ENCODE measurements at places on chromosomes 5 and 9.

DNA sequence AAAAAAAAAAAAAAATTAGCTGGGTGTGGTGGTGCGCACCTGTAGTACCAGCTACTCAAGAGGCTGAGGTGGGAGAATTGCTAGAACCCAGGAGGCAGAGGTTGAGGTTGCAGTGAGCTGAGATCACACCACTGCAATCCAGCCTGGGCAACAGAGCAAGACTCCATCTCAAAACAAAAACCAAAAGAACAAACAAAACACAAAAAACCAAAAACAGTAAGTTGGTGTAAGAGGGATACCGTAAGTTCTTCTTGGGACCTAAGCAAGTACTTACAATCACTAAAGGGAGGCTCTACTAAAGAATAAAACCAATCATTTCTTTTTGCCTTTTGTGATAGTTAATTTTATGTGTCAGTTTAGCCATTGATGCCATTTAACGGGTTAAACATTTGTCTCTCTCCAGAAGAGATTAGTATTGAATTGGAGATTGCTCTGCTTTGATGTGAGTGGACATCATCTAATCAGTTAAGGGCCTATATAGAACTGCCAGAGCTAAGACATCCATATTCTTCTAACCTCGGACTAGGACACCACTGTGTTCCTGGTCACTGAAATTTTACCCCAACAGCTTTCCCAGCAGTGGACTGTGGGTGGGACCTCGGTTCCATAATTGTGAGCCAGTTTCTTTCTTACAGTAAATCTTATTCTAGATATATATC is 10.5 kb upstream of the ETF1 start:
- DNase-seq: no peak

DNA sequence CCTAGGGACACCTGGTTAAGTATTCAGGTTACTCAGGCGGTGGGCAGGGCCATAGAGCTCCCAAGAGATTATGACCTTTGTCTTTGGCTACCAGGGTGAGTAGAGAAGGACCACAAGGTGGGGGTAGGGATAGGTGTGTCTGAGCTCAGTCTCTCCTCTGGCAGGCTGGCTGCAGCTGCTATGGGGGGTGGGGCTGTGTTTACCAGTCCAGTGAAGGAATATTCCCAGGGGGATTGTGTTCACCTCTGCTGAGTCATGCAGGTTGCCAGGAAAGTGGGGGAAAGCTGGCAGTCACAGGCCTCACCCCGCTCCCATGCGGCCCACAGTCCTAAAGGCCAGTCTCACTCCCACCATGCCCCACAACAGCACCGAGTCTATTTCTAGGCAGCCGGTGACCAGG is 53.6 kb upstream of the POU5F2 start:
- DNase-seq: no peak

DNA sequence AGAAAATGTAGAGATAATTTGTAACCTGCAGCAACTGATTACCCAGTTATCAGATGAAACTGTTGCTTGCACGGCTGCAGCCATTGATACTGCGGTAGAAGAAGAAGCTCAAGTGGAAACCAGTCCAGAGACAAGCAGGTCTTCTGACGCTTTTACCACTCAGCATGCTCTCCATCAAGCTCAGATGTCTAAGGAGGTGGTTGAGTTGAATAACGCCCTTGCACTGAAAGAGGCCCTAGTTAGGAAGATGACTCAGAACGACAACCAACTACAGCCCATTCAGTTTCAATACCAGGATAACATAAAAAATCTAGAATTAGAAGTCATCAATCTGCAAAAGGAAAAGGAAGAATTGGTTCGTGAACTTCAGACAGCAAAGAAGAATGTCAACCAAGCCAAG is 1.7 kb downstream of the KIF4B start:
- no peak for DNase-seq

DNA sequence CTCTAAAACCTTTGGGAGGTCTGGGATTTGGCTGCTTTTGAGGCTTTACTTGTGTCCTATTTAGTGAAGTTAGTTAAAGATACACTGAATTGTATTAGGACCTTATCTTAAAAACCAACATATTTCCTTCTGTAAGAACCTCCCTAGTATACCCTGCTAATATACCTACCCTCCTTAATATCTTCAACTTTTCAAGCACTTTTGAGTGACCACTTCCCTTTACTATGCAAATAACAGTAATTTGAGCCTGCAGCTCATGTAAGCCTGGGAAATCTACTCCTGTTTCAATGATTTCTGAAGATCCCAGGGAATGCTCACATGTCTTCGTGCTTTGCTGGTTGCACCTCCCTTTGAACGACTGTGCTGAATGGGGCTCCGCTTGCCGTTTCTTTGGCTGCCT is 358.5 kb downstream of the YTHDC2 start:
- DNase-seq: no peak

- no peak for DNase-seq
Measured at GRCh38 chr5:21806271-21806670, 1046.9 kb downstream of the CDH12 start.

- DNase-seq: no peak
Measured at GRCh38 chr5:158014372-158014771, 155.4 kb upstream of the CLINT1 start.

DNA sequence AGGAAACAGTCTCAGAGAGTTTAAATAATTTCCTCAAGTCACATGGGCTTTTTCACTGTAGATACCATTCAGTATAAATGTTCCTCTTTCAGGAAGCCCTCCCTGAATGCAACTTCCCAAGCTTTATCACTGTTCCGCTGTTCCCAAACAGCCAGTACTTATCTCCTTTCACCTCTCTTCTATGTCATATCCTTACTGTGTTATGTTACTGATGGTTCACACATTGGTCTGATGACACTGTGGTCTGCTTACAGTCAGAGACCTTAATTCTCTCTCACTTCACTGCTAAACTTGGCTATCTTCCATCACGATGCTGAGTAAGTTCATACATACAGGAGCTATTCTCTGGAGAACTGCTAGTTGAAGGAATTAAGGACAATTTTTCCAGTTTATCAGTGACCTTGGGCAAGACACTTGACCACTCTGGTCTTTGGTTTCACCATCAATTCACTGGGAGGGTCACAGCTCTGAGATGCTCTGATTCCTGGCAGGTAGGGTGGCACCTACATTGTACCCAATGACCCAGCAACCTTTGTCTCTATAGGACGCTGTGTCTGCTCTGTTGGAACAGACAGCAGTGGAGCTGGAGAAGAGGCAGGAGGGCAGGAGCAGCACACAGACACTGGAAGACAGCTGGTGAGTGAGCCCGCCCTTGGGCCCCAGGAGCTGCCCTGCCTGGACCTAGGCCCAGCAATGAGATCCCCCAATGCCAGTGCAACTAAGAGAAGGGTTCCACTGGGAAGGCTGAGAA is 42.1 kb upstream of the RARS1 start:
- DNase-seq: no peak

- no peak for DNase-seq
Measured at GRCh38 chr9:97387936-97388684, 23.8 kb upstream of the TDRD7 start.

DNA sequence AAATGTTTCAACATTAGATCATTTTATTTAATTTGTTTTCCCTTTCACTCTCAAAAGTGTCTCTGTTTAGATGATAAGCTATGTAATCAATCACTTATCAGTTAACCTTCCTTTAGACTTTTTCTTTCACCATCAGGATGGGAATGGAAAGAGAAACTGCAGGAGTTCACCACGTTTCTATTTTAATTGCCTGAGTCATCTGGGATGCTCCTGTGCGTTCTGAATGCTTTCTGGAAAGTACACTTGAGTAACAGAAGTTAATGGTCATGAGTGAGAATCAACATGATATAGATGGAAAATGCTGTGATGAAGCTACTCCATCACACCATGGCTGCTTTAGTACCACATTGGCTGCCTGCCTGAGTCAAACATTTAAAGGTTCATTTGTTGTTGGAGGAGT is 783.3 kb upstream of the CDH9 start:
- no peak for DNase-seq

DNA sequence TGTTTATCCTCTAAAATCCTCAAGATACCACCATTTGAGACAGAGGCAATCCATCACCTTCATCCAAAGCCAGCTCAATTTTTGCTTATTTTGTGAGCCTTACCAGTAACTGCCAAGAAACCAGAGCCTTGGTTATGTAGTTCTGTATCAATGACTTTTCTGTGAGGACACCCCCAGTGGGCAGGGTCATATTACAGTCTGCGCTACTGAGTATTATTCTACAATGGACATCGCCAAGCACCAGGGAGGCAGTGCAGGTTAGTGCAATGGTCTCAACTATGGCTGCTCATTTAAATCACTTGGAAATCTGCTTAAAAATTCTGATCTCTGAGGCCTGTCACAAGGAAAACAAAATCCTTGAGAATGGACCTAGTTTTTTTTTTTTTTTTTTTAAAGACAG is 90.5 kb upstream of the NIPAL4 start:
- no peak for DNase-seq

- DNase-seq: no peak
Measured at GRCh38 chr9:14812806-14813205, 90.3 kb upstream of the CER1 start.

DNA sequence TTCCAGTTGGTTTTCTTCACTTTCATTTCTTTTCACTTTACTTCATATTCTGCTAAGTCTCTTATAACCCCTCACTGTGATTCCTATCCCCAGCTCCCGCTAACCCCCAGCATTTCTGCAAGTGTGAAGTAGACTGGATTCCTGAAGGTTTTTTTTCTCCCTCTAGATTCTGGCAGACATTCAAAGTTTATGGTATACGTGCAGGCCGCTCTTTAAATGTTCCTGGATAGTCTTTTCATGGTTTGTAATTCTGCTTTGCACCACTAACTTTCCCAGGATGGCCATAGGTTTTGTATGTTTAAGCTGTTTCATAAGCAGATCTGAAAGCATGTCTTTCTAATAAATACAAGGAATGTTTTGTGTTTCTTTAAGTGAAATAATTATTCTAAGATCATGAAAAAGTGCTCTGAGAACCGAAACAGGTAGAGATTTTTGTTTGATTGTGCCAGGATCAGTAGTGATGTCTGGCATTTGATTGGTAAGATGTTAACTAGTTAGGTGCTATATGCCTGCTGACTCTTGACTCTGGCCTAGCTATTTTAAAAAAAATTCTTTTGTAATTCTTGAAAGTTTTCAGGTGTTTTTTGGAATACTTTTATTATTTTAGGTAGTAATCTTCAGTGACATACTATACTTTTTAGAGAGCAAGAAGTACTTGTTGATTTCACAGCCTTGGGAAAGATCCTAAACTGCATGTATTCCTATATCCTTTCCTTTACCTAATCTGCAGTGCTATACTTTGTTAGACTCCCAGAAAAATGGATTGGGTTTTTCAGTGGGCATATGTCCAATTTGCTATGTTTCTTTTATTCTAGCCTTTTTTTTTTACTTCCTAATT is 29.7 kb downstream of the CNOT6 start:
- no peak for DNase-seq

DNA sequence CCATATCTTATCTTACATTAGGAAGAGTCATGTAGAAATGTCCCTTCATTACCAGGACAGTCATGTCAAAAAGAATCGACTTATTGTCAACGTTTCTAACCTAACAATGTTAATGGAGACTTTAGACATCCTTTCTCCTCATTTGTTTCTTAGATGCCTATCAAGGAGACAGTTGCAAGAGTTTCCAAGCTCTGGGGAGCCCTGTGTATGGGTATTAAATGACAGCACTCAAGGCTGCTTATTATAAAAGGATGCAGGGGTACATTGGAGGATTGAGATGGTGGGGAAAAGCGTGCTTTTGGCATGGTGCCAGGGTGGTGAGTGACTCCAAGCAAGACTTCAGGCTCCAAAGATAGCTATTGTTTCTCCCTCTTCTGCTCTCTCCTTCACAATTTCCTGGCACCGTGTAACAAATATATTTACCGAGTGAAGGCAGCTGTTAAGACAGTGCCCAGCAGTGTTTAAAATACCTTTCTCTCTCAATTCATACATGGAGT is 461.3 kb upstream of the CLINT1 start:
- DNase-seq: no peak

DNA sequence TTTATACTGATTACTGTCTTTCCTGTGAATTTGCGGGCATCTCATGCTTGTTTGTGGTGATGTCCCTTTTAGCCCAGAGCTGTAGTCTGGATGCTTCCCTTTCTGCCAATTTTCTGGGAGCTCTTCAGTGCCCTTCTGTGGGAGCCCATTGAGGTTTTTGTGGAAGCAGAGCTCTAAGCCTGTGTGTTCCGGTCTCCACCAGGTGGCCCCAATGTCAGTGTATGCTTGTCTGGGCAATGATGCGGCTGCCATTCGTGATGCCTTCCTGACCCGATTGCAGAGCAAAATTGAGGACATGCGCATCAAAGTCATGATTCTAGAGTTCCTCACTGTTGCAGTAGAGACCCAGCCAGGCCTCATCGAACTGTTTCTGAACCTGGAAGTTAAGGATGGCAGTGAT is 35.1 kb downstream of the SH3GLB2 start:
- DNase-seq: no peak

DNA sequence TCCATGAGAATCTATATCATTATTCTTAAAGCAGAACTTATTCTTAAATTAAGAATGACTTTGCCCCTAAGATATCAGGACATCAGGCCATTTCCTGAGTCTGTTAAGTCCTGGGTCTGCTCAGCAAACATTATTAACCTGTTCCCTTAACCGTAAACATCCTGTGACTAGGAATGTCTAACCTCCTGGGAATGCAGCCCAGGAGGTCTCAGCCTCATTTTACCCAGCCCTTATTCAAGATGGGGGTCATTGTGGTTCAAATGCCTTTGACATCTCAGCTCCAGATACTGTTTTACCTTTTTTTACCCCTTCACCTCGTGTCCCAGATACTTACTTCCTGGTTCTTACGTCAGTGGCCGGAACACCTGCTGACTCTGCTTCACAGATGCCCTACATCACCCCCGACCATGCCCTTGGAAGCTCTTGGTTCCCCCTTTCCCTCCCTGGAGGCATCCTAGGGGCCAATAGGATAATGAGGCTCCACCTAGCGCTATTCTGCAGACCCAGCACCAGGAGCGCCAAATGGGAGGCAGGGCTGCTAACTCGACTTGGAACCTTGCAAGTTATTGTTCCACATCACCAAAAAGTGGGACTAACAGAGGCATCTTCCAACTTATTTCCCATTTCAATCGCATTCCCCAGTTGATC is 182.5 kb downstream of the MED10 start:
- DNase-seq: no peak

GRCh38 chr9:84432746-84433145 is 92.2 kb upstream of the SLC28A3 start:
- DNase-seq: no peak

- no peak for DNase-seq
Measured at GRCh38 chr5:109703829-109704228, 14.1 kb downstream of the MAN2A1 start.

DNA sequence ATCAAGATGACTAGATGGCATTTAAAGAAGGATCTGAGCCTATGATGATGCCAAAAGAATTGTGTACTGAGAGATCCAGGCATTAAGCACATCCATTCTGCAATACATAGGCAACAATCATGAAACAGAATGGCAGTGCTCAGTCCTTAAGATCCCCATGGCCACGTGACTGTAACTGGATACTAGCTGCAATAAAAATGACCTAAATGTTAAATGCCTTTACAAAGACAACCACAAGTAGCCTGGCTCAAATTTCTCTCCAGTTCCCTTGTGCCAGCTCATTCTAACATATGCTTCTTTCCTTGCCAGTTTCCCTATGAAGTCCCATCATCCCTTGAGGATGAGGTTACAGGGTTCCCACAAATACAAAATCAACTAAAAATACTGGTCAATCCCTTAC is 148.3 kb upstream of the GHR start:
- DNase-seq: no peak

Measured in activated CD4-positive, alpha-beta T cell treated with anti-CD3 and anti-CD28 coated beads, Interleukin-2, amount 50 U/mL, for 24 hours (primary cell).